ENCODE measurements at places on chromosomes 2 and 18. TPM values are rescaled to one million over a fixed set of nuclear protein-coding genes. Genes with fewer than 3 reads are reported as not detected.

EMX1 gene
- total RNA-seq: not detected

MAP3K19 gene
- not detected for total RNA-seq

CYP26B1 gene
- under 0.01 TPM for total RNA-seq

GKN2 gene
- not detected for total RNA-seq

RIT2 gene
- not detected for total RNA-seq

RNF125 gene
- 57.0 TPM for total RNA-seq

DLX1 gene
- not detected for total RNA-seq

ZSWIM2 gene
- not detected for total RNA-seq

EN1 gene
- not detected for total RNA-seq

PLCD4 gene
- 0.21 TPM for total RNA-seq

MERTK gene
- 3.7 TPM for total RNA-seq

ANTXR1 gene
- total RNA-seq: under 0.01 TPM

MSH6 gene
- total RNA-seq: 30.9 TPM

ZNF396 gene
- total RNA-seq: 0.52 TPM

KCNG2 gene
- total RNA-seq: 0.10 TPM

CCDC142 gene
- total RNA-seq: 8.3 TPM

CCDC141 gene
- 33.9 TPM for total RNA-seq

CDH2 gene
- not detected for total RNA-seq

CNPPD1 gene
- total RNA-seq: 27.5 TPM

LHCGR gene
- total RNA-seq: not detected

MAL gene
- total RNA-seq: 30.4 TPM

RGPD8 gene
- total RNA-seq: 96.6 TPM

SIGLEC15 gene
- 0.42 TPM for total RNA-seq

CYP27A1 gene
- 10.8 TPM for total RNA-seq

RAPH1 gene
- total RNA-seq: 2.8 TPM

ABCG5 gene
- total RNA-seq: not detected

RAB6C gene
- total RNA-seq: 0.10 TPM

FZD7 gene
- 0.63 TPM for total RNA-seq

APOB gene
- total RNA-seq: not detected

IAH1 gene
- 36.9 TPM for total RNA-seq

IL1RL1 gene
- 2.7 TPM for total RNA-seq

ACVR1C gene
- total RNA-seq: 4.1 TPM

LIPG gene
- total RNA-seq: not detected

CNGA3 gene
- not detected for total RNA-seq

CARF gene
- 12.5 TPM for total RNA-seq

Data from mononuclear cell (primary cell).